ENCODE measurements at places on chromosomes 12 and 14.

GRCh38 chr14:30553311-30553989, 5.5 kb upstream of the G2E3 start:
- DNase-seq: no peak

- no peak for DNase-seq
Measured at GRCh38 chr14:95174184-95174792, 17.0 kb upstream of the DICER1 start.

- DNase-seq: no peak
Measured at GRCh38 chr12:54040148-54040494, 7.3 kb downstream of the HOXC5 start.

- DNase-seq: no peak
Measured at GRCh38 chr14:93045211-93045674, 70.5 kb downstream of the ITPK1 start.

DNA sequence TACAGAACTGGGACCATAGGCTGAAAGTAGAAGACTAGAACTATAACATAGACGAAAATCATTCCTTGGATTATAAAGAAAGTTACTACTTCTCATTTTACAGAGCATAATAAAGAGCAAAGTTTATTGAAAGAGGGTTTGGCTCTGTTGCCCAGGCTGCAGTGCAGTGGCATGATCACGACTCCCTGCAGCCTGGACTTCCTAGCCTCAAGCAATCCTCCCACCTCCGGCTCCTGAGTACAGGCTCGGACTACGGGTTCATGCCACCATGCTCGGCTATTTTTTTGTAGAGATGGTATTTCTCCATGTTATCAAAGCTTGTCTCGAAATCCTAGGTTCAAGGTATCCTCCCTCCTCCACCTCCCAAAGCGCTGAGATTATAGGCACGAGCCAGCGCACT, 190.1 kb upstream of the FOXG1 start:
- DNase-seq: no peak

- no peak for DNase-seq
Measured at GRCh38 chr12:77225373-77225772, 160.0 kb upstream of the E2F7 start.

GRCh38 chr12:76878099-76878898, 520 bp downstream of the CSRP2 start:
- DNase-seq: no peak

DNA sequence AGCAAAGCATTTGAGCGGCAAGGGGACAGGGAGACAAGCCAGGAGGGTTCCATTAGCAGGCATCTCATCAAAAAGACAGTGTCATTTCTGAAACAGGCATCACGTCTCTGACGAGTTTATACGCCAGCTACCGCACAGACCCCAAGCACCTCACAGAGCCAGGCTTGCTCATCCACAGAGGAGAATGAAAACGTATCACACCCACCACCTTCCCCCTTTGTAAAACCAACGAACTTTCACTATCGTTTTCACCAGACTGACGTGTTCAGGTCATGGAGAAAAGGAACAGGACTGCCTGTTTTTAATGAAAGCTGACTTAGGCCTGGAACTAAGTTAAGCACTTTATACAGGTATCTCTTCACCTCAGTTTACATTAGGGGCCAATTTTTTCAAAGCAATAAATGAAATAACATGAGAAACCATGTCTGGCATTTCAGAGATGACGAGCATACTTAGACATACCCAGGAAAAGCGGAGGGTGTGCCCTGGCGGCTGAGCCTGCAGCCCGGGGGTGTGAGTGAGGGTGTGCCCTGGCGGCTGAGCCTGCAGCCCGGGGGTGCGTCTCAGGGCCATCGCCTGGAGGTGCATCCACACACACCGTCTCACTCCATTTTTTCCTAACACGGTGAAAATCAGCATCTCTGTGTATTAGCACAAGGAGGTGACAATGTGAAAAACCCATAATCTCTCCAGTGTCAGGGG, 41.9 kb downstream of the STX2 start:
- peak; percentile 63 for DNase-seq

Data from CD4-positive, alpha-beta T cell treated with Interleukin-2 at 100 ng/mL for 4 hours (primary cell).